ENCODE measurements at places on chromosomes 12 and 14.

GRCh38 chr14:75630695-75631452, 29.8 kb downstream of the ERG28 start:
- no peak for DNase-seq

DNA sequence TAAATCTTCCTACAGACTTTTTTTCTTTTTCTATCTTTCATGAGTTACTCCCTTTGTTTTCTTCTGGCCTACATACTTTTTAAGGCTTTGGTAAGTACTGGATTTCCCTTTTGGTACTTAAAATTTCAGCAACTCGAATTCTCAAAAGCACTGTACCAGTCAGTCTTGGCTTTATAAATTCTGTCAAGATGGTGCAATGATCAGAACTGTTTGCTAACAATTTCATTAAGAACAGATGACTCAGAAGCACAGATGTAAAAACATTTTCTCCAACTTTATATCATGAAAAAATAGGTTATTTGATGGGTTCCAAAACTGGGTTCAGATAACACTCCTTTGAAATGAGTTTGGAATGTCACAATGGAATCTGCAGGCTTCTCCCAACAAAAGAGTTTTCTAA, 1961.8 kb upstream of the FLRT2 start:
- DNase-seq: no peak

- peak; percentile 53 for DNase-seq
Measured at GRCh38 chr12:93683410-93683809, 6.2 kb downstream of the CRADD start.

DNA sequence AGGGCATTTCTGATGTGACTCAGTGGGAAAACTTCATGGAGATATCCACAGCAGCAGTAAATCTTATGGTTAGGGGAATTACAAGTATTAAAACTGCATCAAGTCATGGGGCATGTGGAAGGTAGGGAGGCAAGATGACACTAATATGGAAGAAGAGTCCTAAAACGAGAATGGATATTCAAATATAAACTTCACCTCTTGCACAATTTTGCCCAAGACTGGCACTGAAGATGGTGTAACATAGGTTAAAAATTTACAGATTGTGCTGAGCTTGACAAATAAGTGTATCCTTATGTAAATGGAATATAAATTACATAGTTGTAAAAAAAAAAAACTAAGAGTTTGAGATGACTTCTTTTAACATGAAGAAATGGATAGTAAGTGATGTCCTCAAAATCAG, 12.8 kb downstream of the ETFRF1 start:
- DNase-seq: no peak
